Left renal cortex interstitium (tissue), 4 donors: ENCODE measurements at places on chromosomes 7 and 10. TPM values are rescaled to one million over a fixed set of nuclear protein-coding genes. Genes with fewer than 3 reads are reported as not detected.

The UFSP1 gene
- 1.4 TPM for polyA plus RNA-seq

The ORC5 gene
- 28.4 TPM for polyA plus RNA-seq

The ENO4 gene
- 3.8 TPM for polyA plus RNA-seq

The MARCHF5 gene
- polyA plus RNA-seq = 67.0 TPM

The CCDC3 gene
- 13.2 TPM for polyA plus RNA-seq

The SPACDR gene
- 0.83 TPM for polyA plus RNA-seq

The CYP3A7 gene
- 0.90 TPM for polyA plus RNA-seq

GRCh38 chr10:100998991-100999741 is 442 bp upstream of the LZTS2 start:
- no peak for DNase-seq

DNA sequence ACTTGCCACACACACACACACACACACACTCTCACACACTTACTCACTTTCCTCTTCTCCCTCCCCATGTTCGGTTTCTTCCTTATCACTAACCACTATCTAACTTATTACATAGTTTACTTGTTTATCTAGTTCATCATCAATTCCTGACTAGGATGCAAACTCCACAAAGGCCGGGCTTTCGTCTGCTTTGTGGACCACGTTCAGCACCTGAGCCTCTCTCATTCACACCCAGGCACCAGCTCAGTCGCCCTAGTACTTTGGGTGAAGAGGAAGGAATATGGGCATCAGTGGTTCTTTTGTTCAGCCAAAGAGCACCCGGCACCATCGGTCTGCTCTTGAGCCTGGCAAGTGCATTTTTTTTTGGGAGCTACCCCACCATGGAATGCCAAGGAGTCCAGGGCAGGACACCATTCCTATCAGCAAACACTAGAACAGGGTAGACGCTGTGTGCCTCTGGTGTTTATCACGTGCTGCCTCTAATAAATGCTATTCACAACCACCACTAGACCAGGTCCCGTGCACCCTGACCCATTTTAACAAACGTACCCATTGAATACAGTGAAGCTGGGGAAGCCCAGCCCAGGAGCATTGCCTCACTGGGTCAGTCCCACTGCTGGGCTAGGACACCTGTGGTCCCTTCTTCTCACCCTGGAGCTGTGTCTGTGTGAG is 2.2 kb downstream of the C10orf67 start:
- DNase-seq = no peak

- no peak for DNase-seq
These were observed 106.6 kb downstream of the TPK1 start for GRCh38 chr7:144729226-144729625.

- no peak for DNase-seq
These were observed 7.1 kb upstream of the GSTO1 start for GRCh38 chr10:104247513-104248146.

DNA sequence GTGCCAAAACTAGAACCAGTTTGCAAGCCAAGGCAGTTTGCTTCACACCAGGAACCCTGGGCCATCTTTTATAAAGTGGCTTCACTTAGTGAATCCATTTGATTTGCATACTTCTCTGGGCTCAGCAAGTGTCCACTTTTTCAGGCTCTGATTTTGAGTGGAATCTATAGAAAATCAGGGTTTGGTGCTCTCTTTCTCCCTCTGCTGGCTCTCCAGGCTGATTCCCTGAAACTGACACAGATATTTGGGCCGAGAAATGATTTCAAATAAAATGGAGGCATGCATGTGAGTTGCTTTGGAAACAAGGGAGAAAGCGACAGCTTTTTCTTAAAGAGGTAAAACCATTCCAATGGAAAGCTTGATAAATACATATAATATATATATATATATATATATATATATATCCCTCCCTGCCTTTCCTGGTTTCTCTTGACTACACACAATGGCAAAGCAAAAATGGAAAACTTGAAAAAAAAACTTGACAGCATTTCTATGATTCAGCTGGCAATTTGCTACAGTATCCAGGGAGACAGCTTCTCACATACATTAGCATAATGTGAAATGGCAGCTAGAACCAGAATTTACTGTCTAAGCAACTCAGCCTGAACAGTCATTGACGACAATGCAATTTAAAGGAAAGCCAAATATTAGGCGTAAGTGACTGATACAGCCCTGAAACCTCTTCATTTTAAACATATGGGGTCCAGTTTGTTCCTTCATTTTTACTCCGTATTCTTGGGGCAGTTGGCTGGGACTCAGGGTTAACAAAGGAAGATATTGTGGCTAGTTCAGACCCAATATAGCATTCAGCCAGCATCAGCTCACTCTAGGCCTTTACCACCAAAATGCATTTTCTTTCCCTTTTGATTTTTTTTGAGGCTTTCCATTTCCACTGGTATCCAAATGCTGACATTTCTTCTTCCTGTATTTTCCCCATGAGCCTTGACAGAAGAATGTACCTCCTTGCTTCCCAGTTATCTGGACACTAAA is 188.5 kb downstream of the TMEM178B start:
- DNase-seq = no peak

- no peak for DNase-seq
These were observed 12.6 kb upstream of the COL1A2 start for GRCh38 chr7:94382132-94382531.

DNA sequence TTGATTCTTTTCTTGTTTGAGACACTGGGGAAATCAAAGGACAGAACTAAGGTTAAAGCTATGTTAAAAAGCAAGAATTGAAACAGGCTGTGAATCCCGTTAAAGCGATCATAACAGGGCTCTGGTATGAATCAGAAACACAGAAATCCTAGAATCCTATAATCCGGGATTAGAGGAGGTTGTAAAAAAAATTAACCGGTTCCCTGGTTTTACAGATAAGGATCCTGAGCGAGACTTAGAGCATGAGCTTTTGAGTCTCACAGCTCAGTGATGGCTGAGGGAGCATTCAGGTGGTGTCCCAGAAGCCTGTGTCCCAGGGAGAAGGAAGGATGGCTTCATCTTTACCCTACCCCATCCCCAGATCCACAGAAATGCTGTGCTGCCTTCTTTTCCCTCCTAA is 461.3 kb downstream of the PAXIP1 start:
- DNase-seq = no peak

- no peak for DNase-seq
These were observed 158.9 kb upstream of the ASAH2 start for GRCh38 chr10:50410066-50410811.
